Aorta (tissue), 5 donors: ENCODE measurements at places on chromosomes 7 and 10. TPM values are rescaled to one million over a fixed set of nuclear protein-coding genes. Genes with fewer than 3 reads are reported as not detected.

DNA sequence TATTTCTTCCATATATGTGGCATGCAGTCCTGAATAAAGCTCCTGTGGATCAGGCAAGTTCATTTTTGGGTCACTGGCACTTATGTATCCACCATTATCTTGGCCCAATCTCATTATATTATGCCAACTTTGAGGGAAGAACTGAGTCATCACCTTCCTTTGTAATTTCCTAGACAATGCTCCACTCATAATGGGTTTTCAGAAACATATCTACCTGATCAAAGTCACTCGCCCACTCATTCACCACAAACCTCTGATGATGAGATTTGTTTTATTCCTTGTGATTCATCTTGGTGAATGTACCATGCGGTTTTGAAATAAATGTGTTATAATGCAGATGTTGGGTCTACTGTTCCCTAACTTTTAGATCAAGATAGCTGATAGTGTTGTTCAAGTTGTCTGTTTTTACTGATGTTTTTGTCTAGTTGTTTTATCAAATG lies 525.8 kb downstream of the KIF20B start:
- no peaks in the 10 kb centered on the region for H3K4me1 ChIP-seq
- H3K27ac ChIP-seq, result no peak overlapping the region
- H3K4me3 ChIP-seq, result no peak overlapping the region
- no peak for DNase-seq

GRCh38 chr7:147774461-147774860 lies 816.1 kb upstream of the C7orf33 start:
- DNase-seq, result no peak
- no peaks in the 10 kb centered on the region for H3K36me3 ChIP-seq
- no peaks in the 10 kb centered on the region for H3K27me3 ChIP-seq
- no peaks in the 10 kb centered on the region for H3K4me1 ChIP-seq
- H3K4me3 ChIP-seq, result no peak overlapping the region
- no peak overlapping the region for H3K27ac ChIP-seq

GRCh38 chr10:107081644-107082043 lies 82.9 kb downstream of the SORCS1 start:
- no peaks in the 10 kb centered on the region for H3K36me3 ChIP-seq
- no peaks in the 10 kb centered on the region for H3K4me1 ChIP-seq
- no peak for DNase-seq
- no peaks in the 10 kb centered on the region for H3K27me3 ChIP-seq

MBL2 gene
- not detected for total RNA-seq

DNA sequence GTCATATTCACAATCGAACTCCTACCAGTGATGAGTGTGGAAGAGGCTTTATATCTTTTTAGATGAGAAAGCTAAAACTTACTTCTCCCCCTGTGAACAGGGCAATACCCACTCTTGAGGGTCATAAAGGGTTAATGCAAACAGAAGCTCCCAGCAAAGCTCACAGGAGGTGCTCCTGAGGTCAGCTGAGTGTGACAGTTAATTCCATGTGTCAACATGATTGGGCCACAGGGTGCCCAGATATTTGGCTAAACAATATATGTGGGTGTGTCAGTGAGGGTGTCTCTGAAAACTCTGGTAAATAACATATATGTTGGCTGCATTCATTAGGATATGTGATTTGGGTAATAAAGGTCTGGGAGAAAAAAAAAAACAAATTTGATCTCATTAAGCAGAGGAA lies 86.0 kb downstream of the HIP1 start:
- no peaks in the 10 kb centered on the region for H3K36me3 ChIP-seq
- no peak overlapping the region for H3K27ac ChIP-seq
- no peak for DNase-seq
- H3K4me1 ChIP-seq, result no peaks in the 10 kb centered on the region

- H3K36me3 ChIP-seq, result no peaks in the 10 kb centered on the region
- no peaks in the 10 kb centered on the region for H3K27me3 ChIP-seq
- no peak for DNase-seq
- H3K27ac ChIP-seq, result no peak overlapping the region
Observed at GRCh38 chr10:58969576-58969975, 206.9 kb upstream of the PHYHIPL start.

DNA sequence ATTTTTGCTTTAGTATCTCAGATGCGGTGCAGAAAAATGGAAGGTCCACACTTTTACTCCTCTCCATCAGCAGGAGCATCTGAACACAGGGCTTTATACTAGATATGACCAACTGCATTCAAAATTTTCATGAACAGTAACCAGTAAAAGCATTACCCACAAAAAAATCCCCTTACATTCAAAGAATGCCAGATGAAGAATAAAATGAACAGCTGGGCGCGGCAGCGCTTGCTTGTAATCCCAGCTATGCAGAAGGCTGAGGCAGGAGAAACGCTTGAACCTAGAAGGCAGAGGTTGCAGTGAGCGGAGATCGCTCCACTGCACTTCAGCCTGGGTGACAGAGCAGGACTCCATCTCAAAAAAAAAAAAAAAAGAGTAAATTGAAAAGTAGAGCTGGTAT lies 3.1 kb downstream of the SAR1A start:
- no peaks in the 10 kb centered on the region for H3K36me3 ChIP-seq
- no peak for DNase-seq

- H3K27me3 ChIP-seq, result no peaks in the 10 kb centered on the region
- H3K36me3 ChIP-seq, result no peaks in the 10 kb centered on the region
- H3K27ac ChIP-seq, result no peak overlapping the region
- DNase-seq, result no peak
- no peaks in the 10 kb centered on the region for H3K4me1 ChIP-seq
Observed at GRCh38 chr7:26101361-26102151, 50.4 kb upstream of the NFE2L3 start.
